A673 (cell line): ENCODE measurements at places on chromosomes 1 and 21.
A peak's percentile ranks its signal among the peaks of the same experiment; 100 is the strongest.

DNA sequence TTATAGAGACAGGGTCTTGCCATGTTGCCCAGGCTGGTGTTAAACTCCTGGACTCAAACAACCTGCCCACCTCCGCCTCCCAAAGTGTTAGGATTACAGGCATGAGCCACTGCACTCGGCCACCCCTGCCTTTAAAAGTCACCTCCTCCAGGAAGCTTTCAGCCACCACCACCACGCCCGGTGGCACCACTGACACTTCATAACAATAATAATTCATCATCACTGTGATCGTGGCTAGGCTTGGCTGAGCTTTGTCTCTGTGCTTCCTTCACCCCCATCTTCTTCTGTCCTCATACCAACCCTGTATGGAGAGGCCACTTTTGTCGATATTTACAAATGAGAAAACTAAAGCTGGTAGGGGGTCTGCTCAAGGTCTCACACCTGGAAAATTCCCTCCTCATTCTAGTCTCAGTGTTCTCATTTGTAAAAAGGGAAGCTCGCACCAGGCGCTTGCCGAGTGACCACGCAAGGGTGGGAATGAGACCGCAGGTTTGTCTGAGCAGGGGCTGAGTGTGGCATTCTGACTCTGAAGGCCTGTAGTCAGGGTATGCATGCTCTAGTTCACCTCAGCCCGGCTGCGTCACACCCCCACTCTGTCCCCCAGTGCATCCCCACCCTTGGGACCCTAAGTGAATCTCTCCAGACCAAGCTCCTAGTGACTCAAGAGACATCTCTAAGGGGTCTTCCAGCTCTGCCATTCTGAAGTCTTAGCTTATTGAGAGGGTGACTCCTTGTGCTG lies 12.9 kb upstream of the EPHA2 start:
- no peak for DNase-seq

GRCh38 chr1:99131546-99131945 lies 126.9 kb upstream of the PLPPR5 start:
- no peak for DNase-seq

- no peak for DNase-seq
These were observed 1.7 kb downstream of the EPHX4 start for GRCh38 chr1:92031281-92032110.

- peak; percentile 62 for DNase-seq
These were observed 64.1 kb downstream of the LRRC8D start for GRCh38 chr1:89884718-89885596.

GRCh38 chr1:30041741-30042437 lies 681.5 kb downstream of the MATN1 start:
- DNase-seq = no peak

GRCh38 chr1:171763764-171764163 lies 17.7 kb upstream of the METTL13 start:
- DNase-seq = no peak

DNA sequence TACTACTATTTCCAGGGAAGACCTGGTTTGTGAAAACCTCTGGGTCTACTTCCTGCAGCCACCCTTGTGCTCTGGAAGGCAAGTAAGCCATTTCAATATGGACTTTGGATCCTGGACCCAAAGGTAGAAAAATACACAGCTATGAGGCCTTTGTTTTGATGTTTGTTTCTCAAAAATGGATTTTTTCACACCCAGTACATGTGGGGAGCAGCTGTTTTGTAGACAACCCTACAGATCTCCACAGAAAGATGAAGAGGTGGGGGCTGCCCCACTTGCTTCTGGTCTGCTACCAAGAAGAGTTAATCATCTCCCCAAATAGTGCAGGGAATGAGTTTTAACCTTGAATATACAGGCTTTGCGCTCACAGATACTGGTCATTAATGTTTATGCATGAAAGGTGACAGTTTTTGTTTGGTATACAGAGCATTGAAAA lies 29.2 kb downstream of the ZNF281 start:
- no peak for DNase-seq

- DNase-seq = no peak
These were observed 58.7 kb downstream of the TRABD2B start for GRCh38 chr1:47938520-47938919.

DNA sequence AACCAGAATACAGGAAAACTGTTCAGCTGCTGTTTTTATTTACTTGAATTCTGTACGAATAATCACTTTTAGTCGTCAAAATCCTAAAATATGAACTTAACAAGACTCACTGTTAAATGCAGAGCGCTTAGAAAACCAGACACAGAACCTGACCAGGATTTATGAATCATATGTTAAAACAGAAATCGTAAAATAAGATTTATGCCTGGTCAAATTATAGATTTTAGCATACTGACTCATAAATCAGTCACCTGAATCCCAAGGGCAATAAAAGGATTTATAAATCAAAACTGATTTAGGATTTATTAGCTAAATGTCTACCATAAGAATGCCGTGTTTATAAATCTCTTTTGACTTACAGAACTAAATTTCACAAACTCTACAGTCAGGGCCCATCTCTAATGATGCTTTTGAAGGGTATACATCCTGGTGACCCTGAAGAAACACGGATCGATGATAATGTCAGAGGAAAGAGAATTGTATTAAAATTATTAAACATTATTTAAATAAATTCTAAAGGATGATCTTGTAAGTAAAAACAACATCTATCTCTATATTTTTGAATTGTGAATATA lies 28.8 kb downstream of the CYYR1 start:
- peak; percentile 44 for DNase-seq

DNA sequence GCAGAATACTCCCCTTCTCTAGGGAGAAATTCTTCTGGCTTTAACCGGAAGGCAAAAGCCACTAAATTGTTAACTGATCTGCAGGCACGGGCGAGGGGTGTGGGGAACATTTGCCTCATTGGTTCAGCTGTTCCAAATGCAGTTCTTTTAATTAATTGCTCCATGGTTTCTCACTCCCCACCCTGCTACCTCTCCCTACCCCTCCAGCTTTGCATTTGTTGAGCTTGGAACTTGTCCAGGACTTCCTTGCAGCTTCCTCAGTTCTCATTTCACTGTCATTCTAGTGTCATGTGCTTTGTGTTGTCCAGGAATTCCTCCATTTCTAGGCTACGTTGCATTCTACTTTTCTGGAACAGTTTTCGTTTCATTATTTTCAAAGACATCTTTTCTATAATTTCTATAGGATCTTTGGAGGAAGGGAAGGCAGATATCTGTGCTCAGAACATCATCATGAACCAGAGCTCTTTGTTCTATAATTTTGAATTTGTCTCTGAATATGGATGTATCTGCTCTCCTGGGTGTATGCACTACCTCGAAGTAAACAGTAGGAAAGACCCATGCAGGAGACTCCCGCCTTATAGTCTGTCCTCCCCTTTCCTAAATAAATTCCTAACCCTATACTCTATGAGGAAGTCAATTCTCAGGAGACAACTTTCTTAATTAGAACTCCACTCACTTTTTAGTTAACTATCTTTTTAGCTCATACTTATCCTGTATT lies 132.4 kb upstream of the LMO4 start:
- no peak for DNase-seq

GRCh38 chr1:19525607-19526545 lies 40.5 kb upstream of the CAPZB start:
- no peak for DNase-seq

DNA sequence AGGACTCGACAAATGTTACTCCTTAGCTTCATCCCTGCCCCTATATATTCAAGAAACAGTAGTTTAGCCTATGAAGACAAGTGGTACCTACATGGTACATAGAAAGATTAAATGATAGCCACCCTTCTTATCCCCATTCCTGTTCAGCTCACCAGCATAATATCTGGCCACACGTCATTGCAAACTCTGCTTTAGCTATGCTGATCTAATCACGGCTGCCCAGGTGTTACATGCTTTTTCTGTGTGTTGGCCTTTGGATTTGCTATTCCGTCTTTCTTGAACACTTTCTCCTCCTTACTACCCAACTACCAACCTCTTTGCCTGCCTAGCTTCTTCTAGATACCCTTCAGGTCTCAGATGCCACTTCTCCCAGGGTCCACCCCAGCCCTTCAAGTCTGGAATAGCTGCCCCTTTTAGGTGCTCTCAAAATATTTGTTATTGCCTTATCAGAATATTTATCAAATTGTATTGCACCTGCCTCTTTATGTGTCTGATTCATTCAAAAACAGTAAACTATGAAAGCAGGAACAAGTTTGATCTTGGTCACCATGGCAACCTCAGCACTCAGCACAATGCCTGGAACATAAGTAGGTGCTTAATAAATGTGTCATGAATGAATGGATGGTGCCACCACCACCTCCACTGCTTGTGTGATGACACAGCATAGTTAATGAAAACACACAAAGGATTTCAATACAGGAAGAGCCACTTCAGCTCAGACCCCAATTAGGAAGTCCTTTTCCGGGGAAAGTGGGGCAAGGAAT lies 11.4 kb upstream of the DNASE2B start:
- peak; percentile 6 for DNase-seq

- no peak for DNase-seq
These were observed 421.9 kb upstream of the ADAMTS5 start for GRCh38 chr21:27388825-27389224.
